GM23338 (cell line): ENCODE measurements at places on chromosomes 4 and X.

DNA sequence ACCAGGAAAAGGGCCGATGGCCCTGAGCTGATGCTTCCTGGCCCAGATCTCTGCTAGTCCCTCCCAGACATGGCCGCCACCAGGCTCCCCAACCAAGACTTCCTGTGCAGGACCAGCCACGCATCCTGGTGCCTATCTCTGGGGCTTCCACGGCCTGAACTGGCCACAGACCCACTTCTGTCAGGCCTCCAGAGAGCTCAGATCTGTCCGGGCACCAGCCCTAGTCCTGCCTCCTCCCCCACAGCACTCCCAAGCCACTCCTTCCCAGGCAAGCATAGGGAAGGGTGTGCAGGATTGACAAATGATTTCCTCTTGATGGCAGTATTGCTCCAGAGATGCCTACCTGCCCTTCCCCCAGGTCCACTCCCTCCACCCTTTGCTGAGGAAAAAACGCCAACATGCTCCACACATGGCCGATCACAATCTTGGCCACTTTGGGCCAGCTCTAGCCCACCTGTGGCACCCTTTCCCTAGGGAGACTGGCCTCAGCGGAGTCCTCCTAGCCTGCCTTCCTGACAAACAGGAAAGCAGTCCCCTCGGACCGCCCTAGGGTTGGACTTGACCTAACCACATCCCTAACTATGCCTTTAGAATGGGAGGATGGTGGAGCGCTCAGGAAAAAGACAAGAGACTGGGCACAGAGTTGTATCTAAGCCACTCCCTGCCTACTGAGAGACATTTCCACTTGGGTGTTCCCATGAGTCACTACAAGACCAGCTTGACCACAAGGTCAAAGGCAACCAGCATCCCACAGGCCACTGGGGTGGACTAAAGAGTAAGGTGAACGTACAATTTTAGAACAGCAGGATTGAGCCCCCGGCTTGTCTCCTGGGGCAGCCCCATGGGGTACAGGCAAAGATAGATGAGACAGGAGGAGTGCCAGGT, 277.5 kb upstream of the AGTR2 start:
- peak; percentile 38 for DNase-seq

- no peak for DNase-seq
These were observed 112.8 kb upstream of the HPF1 start for GRCh38 chr4:169870507-169870906.

DNA sequence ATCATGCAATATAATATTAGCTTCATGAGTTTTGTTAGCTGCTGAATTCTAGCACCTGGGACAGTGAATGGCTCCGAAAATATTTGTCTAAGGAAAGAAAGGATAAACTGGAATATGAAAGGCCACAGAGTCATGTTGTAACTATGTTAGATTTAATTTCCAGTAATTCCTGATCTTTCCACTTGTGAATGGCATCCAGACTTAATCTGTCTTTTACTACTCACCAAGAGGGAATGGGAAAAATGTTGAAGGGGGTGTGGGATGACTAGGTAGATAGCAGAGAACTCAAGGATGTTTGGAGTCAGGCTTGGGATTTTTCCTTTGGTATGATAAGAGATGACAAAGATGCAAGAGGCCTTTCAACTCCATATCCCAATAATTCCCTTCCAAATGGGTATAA, 9.4 kb downstream of the ADH6 start:
- DNase-seq: no peak

DNA sequence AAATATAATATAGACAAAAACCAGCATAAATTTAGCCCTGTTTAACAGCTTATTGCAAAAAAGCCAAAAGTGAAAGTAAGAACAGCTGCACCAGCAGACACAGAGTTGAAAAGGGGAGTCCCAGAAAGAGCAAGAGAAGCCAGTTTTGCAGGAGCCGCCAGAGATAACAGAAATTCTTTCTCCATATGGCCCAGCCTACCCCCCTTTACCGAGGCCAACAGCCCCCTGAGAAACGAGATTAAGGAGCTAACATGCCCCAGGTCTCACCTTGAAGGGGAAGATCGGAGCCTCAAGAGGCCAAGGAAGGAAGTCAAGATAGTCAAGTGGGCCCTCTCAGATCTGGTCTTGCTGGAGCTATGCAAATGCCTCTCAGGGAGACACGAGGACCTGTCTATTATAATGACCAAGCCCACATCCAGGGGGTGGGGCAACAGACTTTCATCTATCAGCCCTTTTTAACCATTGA, 4.8 kb downstream of the ACOX3 start:
- peak; percentile 18 for DNase-seq

- no peak for DNase-seq
These were observed 62.8 kb downstream of the SNX25 start for GRCh38 chr4:185272245-185272644.

DNA sequence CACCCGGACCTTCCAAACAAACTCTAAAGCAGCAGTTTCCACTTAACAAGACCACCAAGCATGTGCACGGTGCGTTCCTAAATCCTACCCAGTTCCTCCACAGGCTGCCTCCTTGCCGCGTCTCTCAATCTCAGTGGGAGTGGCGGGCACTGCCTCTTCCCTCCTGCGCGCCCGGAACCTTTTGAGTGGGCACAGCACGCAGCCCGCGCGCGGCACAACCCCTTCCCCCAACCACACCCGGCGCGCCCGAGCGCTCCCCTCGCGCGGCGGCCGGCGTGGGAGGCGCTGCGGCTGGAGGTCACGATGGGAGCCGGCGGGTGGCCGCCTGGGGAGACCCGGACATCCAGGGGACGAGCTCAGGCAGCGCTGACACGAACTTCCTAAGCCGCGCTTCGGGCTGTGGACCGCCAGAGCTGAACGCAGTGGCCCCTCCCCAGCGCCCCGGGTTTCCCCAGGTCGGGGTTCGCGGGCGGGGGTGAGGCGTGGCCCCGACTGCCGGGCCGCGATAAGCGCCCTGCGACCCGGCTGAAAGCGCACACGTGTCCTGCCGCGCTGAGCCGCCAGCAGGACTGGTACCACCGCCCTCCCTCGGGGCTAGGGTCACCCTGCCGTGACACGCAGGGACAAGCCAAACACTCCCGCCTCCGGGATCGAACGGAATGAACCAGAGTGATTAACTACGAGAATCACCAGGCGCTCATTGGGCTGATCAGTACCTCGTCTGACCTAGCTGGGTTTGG, at the start of gene ABCG2:
TSS of gene ABCG2 (minus strand) at position 151 of the 740 bp plus-strand sequence. CDS start 18,644 bp downstream, outside the sequence.
- peak; percentile 84 for DNase-seq

DNA sequence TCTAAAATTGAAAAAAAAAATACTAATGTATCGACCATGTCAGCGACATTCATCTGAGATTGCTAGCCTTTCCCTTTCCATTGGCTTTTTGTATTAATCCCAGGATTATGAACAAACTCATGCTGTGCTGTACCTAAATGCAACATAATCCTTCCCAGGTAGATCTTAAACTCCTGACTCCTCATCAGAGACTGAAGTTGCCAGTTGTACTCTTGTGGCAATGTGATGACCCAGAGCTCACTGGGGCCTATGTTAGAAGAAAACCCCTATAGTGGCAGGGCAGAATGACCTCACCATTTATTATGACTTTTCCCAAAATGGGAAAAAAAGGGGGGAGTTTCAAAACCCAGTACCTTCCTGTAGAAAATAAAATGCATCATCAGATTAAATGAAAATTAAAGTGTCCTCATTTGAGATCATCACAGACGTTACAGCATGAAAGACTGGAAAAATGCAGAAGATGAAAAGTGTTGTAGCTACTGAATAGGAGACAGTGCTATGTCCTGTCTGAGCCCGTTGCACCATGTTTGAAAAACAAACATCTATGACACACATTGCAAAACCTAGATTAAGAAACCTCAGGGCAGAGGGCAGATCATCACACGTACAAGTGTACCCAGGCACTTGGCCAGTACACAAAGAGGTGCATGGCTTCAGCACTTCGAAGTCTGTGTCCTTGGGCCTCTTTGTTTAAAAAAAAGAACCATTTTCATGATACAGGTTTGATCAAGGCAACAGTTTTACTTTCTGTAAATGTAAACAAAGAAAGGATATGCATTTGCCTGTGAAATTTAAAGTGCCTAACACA, 6.8 kb upstream of the ACSL4 start:
- DNase-seq: no peak

DNA sequence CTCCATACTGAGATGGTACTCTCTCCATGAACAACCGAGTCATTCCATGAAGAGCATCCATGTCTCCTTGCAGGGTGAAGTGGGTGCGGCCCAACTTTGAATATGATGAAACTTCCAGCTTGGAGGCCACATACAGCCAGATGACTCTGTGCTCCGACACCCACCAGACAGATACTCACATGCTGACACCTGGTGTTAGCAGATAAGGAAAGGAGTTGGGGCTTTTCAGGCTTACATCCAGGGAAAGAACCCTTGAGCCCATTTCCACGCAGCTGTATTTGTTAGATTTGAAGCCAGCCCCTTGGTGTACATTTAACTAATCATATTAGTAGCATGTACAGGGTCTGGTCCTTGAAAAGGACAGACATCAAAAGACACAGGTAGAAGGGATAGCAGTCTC, 62.1 kb upstream of the PRRG3 start:
- peak; percentile 2 for DNase-seq
